Right ventricle myocardium inferior (tissue), 1 donor: ENCODE measurements at places on chromosomes 6 and 20.

- DNase-seq = no peak
Measured at GRCh38 chr6:29708432-29709179, 14.6 kb upstream of the HLA-F start.

DNA sequence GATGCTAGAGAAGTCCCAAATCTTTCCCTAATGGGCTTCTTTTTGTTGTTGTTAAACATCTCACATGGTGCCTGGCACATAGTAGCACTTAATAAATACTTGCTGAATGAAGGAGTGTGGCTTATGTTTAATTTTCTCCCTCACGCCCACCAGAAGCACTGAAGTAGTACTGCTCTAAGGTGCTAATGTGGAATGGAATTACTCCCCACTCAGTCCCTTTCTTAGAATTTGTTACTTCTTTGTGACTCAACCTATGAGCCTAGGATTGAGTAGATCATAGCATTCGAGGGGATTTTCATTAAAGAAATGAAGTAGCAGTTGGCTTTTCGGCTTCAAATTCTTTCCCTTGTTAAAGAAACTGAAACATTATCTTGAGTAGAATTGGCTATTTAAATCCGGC, 192.8 kb downstream of the CLIC5 start:
- no peak for DNase-seq

- DNase-seq = no peak
Measured at GRCh38 chr20:18802012-18802634, 11.5 kb upstream of the SCP2D1 start.

- peak; percentile 93 for DNase-seq
Measured at GRCh38 chr6:35297601-35298481, at the start of gene DEF6. Gene DEF6, plus strand, starts transcription at chr6:35297818. Its CDS starts 39 bp downstream, at chr6:35297857.

DNA sequence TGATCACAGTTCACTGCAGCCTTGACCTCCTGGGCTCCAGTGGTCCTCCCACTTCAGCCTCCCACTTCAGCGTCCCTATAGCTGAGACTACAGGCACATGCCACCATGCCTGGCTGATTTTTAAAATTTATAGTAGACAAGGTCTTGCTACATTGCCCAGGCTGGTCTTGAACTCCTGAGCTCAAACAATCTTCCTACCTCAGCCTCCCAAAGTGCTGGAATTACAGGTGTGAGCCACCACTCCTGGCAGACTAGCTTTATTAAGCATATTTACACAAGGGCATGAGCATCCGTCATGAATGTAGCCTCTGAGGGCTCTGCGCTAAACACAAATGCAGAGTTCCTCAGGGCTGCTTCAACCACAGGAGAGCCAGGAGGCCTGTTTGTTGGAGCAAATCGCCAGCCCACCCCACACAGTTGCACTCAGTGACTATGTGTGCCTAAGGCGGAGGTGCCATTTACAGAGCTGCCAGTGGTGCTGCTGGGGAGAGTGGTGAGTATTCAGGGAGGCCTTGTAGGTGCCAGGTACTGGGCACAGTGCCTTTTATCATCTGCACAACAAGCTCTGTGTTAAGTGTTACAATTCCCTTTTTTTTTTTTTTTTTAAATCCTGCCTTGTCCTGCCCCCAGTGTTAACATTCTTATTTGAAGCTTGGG, 78.2 kb downstream of the PSMG4 start:
- DNase-seq = no peak

DNA sequence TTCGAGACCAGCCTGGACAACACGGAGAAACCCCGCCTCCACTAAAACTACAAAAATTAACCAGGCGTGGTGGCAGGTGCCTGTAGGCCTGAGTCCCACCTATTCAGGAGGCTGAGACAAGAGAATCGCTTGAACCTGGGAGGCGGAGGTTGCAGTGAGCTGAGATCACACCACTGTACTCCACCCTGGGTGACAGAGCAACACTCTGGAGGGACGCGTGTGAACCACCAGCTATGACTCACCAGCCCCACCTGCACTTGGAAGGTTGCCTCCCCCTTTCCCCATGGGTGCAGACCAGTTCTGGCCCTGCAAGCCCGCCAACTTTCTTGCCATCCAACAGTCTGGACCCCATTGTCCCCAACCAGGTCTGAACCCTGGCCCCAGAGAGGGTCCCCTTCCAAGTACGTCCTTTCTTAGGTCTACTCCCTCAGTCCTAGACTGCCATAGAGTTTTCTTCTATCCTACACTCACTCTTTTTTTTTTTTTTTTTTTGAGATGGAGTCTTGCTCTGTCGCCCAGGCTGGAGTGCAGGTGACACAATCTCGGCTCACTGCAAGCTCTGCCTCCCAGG, 29.2 kb downstream of the ATP9A start:
- no peak for DNase-seq

DNA sequence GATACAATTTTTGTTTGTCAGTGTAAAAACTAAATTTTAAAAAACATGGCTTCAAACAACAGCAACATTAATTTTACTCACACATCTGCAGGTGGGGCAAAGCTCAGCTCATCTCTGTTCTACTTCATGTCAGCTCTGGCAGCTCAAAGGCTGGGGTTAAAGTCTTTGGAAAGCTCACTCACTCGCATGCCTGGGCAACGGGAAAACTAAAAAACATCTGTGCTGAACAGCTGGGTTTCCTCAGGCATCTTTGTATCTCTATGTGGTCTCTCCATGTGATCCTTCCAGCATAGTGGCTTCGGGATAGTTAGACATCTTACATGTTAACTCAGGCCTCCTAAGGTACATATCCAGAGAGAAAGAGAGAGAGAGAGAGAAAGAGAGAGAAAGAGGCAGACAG, 499.6 kb downstream of the RFPL4B start:
- DNase-seq = no peak

DNA sequence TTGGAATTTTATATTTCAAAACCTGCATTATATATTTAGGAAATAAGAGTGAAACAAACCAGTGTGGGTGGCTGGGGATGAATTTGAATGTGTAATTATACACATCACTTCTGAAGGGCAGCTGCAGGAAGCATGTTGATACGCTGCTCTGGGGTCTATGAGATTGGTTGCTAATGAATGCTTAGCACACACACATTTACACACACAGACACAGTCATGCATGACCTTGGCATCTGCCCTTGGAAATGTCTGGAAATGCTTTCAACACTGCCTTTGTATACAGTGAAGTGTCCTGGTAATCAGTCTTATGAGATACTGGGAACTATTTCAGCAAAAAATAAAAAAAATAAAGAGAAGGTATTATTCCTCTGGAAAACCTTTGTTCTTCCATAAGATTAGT, 83.4 kb downstream of the ELOVL4 start:
- DNase-seq = no peak
